ENCODE measurements at places on chromosomes 2 and 18.

- no peak for DNase-seq
These were observed 70.7 kb upstream of the FZD7 start for GRCh38 chr2:201962774-201963562.

- DNase-seq: no peak
These were observed 21.9 kb downstream of the TEX44 start for GRCh38 chr2:231614559-231615057.

GRCh38 chr2:88144914-88145497 is 17.1 kb upstream of the FABP1 start:
- no peak for DNase-seq

- no peak for DNase-seq
These were observed 622.2 kb upstream of the GCFC2 start for GRCh38 chr2:76332871-76333270.

DNA sequence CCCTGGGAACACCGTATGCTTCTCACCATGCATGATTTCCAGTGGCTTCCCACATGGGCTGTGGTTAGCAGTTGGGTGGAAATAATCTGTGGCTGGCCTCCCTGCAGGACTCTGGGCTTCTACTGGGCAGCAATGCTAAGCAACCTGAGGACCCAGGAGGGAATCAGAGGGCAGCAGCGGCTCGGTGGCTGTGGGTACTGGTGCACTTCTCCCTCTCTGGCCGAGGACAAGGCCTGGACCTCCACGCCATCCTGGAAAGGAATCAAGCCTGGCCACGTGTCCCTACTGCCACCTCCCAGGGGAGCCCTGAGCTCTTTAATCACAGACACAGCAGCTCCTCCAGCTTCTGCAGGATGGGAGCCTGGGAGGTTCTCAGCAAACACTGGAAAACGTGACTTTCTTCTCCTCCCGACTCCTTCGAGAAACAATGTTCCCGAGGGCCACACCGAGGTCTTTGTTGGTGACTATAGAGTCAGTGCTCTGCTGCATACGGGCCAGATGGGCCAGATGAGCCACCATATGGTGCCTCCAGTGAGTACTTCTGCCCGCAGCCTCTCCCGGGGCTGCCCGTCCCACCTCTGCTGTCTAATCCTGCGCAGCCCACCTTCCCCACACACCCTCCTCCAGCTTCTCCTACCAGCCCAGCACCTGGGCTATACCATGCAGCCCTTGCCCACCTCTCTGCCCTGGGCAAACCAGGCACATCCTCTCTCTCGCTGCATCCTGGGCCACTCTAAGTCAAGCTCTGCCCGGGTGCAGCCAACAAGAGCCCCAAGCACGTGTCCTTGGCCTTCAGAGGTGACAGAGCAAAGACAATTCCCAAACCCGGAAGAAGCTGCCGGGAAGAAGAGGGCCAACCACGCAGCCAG is 42.8 kb upstream of the OTOS start:
- DNase-seq: no peak

DNA sequence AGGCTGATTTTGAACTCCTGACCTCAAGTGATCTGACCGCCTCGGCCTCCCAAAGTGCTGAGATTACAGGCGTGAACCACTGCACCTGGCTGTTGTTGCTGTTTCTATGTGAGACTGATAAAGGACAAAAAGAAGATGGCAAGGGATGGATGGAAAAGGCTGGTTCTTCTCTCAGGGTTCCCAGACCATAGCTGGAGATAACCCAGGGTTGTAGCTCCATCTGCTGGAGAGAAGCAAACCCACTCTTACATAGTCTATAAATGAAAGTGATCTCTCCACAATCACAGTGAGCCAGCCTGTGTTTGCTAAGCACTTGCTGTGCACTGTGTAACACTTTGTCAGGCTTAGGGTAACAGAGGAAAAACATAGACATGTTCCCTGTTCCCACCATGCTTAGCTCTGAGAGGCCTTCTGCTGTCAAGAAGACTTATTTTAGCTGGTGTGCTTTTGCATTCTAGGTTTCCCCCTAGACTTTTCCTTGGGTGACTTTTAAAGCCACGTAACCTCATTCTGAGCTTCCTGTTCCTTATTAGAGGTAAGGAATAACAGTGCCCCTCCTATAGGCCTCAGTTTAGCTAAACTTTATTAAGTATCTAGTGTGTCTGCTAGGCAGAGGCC is 49.7 kb downstream of the LIMS1 start:
- DNase-seq: peak; percentile 87

DNA sequence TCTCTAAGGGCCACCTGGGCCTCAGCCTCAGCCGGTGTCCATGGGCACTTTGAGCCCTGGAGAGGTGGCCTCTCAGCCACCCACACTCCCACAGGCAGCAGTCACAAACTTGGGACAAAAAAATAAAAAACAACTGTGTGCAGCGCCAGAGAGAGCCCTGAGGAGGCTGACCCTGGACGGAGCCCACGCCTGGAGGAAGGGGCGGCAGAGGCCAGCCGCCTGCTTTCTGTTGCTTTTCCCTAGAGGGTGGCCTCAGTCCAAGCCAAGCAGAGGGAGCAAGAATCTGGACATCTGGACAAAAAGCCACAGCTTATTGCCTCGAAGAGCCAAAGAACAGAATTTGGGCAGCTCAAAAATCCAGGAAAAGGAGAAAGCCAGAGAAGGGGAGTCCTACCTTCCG is 43.3 kb upstream of the LDLRAD4 start:
- no peak for DNase-seq

DNA sequence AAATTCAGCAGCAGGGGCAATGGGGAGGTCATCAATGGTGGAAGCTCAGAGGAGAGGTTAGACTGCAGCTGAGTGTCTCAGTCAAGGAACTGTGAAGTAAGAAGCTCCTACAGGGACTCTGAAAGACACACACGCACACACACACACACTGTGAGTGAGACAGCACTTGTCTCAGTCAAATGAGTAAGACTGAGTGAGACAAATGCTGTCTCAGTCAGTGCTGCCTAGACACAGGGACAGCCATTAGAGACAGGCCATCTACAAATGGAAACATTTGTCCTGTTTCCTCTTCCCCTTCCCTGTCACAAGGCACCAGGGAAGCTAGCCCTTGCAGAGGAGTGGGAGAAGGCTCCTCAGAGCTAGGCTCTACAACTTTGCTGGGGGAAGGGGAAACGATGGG is 577.4 kb upstream of the GCFC2 start:
- DNase-seq: no peak

GRCh38 chr2:72665448-72665847 is 160.4 kb downstream of the EXOC6B start:
- DNase-seq: no peak

DNA sequence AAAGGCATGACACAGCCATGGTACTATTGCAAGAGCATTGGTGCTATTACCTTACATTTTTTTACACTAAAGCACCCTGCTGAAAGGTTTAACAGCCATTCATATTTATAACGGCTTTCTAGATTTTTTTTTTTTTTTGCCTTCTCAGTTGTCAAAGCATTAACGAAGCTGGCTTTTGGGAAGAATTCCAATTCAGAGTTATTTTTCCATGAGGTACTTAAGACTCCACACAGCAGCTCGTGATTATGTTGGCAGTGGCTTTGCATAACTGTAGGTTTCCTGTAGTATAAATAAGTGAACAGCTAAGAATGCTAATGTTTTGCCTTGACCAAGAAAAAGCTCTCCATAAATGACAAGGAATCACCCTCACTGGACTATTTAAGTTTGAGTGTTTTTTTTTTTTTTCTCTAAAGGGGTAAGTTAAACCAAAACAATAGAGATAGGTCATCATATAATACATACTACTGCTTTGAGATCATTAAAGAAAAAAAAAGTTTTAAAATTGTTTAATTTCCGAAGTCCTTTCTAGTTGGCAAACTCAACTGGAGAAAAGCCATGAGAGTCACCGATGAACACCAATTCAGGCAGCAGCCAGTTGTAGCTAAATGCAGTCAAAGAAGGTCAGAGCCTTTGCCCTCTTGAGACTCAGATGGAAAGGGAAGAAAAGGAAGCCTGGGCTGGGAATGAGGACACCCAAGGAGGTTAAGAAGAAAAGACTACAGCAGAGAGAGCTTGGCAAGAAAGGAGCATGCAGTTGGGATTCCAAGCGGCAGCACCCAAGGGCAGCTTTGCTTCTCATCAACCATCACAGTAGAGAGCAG is 187.4 kb upstream of the NCKAP5 start:
- DNase-seq: peak; percentile 47

DNA sequence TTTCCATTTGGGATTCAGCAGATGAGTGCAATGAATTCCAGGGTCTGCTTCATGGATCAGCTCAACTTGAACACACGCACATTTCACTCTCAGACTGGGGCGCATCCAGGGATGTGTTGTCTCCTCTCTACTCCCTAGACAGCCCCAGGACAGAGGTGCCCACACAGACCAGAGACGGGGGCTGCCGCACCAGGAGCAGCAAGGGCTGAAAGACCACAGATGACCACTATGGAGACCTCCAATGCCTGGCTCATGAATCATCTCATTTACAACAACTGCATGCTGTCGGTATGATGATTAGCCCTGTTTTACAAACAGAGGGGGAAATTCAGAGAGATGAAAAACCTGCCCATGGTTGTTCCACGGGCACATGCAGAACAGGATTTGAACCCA is 63.1 kb downstream of the CYP26B1 start:
- DNase-seq: no peak

- DNase-seq: no peak
These were observed 295.4 kb upstream of the ZNF521 start for GRCh38 chr18:25647404-25647803.

DNA sequence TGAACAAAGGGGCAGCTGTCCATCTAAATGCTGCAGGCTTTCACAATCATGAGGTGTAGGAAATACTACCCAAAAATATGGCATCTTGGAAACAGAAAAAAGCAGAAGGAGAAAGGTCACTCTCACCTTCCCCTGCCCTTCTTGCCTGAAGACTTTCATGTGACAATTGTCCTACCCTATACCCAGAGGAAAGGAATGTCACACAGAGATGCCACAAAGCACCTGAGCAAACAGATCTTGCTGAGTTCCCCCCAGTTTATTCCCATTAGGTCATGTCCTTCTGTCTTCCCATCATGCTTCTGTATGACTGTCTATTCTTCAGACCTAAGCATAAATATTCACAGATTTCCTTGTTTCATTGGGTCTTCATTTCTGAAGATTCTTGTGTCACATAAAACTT is 116.6 kb upstream of the MSH6 start:
- DNase-seq: no peak

DNA sequence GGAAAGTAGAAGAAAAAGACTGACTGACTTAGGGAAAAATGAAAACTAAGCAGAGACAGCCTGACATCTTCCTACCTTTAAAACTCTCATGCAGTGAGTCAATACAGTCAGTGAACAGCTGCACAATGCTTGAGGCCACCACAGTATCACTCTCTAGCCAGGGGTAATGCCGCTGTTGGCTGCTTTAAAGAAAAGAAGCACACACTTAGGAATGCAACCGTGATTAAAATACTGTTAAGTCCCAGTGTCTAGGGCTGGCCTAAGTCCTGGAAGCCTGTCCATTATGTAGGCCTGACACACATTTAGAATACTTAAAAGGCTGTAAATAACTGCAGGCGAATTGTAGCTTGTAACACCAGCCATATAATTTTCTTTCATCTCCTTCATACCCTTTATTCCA is 50.7 kb downstream of the SIGLEC15 start:
- DNase-seq: no peak

DNA sequence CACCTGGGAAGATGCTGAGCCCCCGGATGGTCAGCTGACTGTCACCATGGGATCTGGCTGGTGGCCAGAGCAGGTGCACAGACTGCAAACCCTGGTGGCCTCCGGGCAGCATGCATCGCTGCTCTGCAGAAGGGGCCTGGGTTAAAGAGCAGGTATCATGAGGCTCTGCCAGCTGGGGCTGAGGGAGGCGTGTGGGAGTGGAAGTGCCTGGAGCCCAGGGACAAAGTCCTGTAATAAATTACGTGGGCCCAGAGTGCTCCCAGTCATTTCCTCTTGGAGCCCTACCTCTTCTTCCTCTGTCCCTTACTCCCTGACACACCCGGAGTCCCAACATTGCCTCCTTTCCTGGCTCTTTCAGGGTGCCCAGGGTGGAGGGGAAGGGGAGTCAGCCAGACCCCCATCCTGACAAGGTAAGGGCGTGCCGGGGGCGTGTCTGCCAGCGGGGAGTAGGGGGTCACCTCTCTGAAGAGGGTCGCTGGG is at the start of gene MYO7B:
Gene MYO7B, plus strand, starts transcription at position 262 of the 480 bp plus-strand sequence. CDS start 24,040 bp downstream, outside the sequence.
- DNase-seq: no peak

DNA sequence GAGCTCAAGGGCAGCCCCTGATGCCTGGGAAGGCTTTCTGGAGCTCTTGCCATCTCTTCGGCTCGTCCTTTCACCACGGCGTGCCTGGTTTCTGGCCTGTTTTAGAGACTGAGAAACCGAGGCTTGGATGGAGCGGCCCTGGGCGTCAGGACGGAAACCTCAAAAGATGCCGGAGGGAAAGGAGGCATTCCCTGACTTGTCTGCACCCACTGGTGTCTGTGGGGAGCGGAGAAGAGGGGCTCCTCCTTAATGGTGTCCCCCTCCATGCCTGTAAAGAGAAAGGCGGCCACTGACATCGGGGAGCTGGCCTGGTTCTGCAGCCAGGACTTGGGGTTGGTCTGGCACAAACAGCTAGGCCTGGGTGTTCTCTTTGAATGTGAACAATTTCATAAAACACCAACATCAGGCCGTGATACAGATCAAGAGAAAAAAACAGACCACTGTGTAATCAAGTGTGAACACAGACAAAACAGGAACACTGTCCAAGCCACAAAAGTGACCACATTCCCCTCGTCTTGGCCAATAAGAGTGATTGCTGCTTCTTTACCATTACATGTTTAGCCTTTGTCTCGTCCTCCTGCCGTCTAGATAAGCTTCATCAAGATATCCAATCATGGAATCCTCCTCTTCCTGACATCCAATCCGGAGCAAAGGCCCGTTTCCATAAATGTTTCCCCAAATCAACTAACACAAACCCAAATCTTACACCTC is 633 bp upstream of the ILKAP start:
- no peak for DNase-seq

- DNase-seq: no peak
These were observed 376.4 kb downstream of the RBM43 start for GRCh38 chr2:150885236-150885635.

GRCh38 chr2:689237-689636 is 12.0 kb upstream of the TMEM18 start:
- DNase-seq: no peak

GRCh38 chr18:12028040-12028628 is 46.8 kb downstream of the IMPA2 start:
- no peak for DNase-seq

GRCh38 chr2:28547223-28547860 is 51.5 kb downstream of the PLB1 start:
- no peak for DNase-seq

GRCh38 chr2:220509096-220509757 is 881.8 kb downstream of the SLC4A3 start:
- no peak for DNase-seq

DNA sequence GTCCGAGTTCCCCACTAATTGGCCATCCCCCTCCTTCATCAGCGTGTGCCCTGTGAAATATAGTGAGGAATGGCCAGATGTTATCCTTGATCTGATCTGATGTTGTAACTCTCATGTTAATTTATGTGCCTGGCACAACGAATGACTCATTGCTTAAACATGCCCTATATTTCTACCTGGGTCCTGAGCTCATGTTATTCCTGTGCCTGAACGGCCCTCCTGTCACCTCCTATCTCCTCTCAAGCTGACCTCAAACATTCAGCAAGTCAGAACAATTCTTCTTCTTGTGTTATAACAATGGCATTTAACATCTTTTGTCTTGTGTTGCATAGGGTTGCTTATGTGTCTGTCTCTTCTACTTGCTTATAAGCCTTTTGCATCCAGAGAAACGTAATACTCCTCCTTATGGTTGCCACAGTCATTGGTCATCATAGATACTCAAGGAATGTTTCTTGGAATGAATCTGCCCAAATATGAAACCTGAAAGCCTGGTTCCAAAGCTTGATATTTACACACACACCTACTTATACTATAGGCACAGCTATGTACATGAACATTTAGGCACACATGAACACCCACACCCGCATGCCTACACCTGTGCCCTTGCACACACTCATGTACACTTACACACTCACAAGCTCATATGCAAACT is 80.2 kb upstream of the PHLPP1 start:
- no peak for DNase-seq

Data from COLO829 (cell line).